ENCODE measurements at places on chromosomes 1 and 21.

DNA sequence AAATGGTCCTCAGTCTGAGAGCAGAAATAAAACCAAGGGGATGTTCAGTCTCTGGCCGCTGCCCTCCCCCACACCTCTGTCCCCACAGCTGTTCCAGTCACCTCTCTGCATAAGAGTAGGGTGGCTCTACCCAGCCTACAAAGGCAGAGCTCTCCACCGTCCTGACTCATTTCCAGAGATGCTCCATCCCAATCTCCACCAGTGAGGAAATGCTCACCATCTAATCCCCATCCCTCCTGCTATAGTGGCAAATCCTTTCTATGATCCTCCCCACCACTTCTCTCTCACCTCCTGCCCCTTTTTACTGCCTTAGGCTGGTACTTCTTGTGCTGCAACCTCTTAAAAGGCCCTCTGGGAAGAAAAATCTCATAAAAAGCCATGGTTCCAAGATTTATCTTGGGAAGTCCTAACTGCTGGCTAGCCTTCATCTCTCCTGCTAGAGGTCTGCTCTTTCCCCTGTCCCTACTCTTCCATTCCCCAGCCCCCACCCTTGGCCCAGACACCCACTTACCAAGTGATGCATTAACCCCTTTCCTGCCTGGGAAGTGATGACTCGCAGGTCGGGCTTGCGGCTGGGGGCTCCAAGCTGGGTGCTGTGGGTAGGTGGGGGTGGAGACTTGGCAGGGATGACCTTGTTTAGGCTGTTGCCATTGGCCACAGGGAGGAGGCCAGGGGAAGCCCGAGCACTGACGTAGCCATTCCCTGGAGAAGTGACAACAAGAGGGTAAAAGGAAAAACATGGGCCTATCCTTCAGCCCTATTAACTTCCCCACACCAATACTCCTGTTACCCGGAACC lies 23.9 kb downstream of the MEF2D start:
- DNase-seq = no peak

DNA sequence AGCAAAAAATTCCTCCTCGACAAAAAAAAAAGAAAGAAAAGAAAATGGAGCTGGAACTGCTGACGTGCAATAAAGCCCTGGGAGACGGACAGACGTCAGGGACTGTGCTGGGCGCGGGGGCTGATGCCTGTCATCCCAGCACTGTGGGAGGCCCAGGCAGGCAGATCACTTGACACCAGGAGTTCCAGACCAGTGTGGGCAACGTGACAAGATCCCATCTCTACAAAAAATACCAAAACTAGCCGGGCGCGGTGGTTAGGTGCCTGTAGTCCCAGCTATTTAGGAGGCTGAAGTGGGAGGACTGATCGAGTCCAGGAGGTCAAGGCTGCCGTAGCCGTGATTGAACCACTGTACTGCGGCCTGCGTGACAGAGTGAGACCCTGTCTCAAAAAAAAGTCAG lies 3.6 kb upstream of the ANKRD65 start:
- DNase-seq = no peak

DNA sequence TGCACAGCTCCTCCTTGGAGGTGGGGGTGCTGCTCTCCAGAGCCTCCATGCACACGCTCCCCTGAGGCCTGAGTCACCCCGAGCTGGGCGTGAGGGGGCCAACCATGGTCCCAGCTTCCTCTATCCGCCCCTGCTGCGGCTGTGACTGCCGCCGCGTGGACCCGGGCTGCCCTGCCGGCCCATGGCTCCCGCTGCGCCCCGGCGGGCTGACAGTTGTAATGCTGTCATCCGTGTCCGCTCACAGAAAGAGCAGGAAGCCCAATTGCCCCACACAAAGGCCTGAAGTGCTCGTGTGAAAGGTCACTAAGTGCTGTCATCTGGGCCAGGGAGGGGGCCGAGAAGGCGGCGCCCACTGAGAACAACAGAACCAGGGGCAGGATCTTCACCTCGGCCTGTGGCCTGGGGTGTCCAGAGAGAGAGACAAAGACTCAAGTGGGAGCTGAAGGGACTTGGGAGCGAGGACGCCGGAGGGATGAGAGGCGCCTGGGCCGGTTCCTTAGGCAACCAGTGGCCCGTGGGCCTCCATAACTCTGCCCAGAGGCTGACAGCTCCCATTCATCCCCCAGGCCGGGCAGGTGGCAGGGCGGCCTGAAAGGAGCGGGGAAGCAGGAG lies 31.5 kb downstream of the OLIG1 start:
- no peak for DNase-seq

GRCh38 chr1:219381396-219381795 lies 207.7 kb downstream of the LYPLAL1 start:
- DNase-seq = no peak

DNA sequence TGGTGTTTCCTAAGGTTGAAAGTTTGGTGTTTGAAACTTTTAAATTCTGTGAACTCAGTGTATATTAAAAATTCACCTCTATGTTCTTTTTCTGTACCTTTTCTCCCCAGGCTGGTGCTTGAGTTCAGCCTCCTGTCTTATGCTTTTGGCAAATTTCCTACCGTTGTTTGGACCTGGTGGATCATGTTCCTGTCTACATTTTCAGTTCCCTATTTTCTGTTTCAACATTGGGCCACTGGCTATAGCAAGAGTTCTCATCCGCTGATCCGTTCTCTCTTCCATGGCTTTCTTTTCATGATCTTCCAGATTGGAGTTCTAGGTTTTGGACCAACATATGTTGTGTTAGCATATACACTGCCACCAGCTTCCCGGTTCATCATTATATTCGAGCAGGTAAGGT lies 24.9 kb upstream of the AXDND1 start:
- DNase-seq = no peak

- no peak for DNase-seq
These were observed 75.5 kb upstream of the ATP5PO start for GRCh38 chr21:33991133-33991532.

- peak; percentile 26 for DNase-seq
These were observed 49.8 kb upstream of the RCC1 start for GRCh38 chr1:28456078-28456477.

DNA sequence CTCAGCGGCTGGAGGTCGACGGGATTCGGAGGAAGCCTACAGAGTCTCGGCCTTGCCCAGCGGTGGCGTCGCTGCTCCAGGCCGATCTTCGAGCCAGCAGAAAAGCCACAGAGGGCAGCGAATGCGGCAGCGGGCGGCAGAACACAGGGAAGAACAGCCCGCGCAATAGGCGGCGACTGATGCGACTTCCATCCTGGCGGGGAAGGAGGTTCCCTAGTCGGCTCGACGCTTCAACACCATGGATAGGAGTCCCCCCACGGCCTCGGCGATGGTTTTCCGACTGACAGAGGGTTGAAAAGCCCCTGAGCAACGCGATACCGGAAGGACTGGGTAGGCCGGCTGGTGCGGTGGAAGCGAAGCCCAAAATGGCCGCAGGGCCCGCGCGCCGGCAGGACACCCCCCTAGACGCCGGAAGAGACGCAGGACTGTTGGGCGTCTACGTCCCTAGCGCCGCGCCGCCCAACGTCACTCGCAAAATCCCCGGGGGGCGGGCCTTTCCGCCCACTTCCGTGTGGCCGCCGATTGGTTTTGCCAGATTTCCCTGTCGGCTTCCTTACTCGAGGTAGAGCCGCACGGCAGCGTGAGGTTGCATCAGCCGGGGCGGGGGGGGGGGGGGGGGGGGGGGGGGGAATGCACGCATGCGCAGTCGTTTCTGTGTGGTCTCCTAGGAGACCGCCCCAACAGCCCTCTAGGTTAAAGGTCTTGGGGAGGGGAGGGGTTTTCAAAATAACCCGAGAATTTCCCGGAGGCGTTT lies at the start of gene PPP1R15B:
Gene PPP1R15B (minus strand): TSS at position 367 of the 754 bp plus-strand sequence. CDS start 406 bp downstream, outside the sequence.
- peak; percentile 97 for DNase-seq

DNA sequence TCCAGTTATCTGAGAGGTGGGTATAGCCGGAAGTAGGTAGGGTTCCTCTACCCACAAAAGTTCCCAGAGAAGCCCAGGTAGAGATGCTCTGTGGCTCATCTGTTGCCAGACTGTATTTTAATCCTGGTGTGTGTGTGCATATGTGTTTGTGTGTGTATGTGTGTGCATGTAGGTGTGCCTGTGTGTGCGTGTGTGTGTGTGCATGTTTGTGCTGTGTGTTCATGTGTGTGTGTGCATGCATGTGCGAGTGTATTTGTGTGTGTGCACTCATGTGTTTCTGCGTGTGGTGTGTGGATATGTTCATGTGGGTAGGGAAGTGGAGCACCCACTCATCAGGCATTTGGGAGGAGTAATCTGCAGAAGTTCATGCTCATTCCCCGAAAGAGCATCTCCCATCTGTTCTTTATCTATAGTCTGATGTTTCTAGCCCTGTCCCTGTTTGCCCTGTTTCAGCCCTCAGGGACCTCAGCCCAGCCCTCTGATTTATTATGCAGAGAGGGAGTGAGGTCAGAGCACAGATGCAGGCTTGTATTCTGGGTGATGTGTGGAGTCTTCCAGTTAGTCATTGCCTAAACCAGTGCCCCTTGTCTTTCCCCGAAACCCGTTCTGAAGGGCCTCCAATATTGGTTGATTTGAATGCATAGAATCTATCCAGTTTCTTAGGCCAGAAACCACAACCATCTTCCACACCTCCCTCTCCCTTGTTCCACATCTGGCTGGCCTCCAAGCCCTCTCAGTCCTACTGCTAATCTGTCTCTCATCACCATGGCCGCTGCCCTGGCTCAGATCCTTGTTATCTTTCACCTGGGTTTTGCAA lies 69.1 kb downstream of the DISC1 start:
- no peak for DNase-seq

DNA sequence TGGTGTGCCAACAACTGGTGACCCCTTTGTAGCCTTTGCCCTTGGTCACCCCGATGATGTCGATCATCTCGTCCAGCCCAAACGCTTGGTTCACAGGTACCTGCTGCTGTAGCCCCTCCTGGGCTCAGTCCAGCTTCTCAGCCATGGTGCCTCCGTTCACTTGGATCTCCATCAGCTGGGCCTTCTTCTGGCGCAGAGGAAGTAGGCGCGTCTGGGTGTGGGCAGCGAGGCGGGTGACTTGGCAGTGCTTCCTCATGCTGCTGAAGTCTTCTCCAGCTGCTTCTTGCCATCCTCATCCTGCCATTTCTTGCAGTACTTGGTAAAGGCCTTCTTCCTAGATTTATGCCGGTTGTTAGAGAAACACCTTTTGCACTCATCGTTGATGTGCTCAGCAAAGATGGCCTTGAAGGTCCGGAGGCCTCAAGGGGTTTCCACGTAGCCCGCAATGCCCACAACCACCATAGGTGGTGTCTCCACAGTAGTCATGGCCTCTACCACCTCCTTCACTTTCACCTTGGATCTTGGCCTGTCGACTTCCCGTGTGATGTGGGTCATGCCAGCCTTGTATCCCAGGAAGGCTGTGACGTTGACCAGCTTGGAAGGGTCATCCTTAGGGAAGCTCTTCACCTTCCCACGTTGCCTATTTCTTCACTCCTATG lies 13.0 kb downstream of the DOP1B start:
- peak; percentile 29 for DNase-seq

DNA sequence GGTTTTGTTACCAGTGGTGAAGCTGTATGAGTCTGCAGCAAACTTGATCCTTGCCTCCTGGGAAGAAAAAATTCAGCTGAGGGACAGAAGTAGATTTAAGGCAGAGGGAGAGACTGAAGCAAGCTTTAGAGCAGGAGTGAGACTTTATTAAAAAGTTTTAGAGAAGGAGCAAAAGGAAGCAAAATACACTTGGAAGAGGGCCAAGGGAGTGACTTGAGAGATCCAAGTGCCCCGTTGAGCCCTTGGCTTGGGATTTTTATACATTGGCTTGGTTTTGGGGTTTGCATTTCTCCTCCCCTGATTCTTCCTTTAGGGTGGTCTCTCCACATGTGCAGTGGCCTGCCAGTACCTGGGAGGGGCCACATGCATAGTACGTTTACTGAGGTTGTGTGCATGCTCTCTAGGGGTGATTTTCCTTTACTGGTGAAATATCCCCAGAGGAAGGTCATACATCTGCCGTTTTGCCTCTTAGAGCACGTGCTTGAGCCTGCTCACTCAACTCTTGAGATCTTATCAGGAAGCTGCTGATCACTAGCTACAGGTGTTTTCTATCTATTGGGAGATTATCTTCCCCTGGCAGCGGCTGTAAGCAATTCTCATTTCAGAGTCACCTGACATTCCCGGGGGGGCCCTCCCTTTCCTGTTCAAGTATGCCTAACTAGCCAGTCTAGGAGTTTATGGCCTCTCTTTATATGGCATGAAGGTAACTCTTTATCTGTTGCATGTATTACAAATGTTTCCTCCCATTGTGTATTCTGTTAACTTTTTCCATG lies 20.3 kb downstream of the FASLG start:
- no peak for DNase-seq

GRCh38 chr1:29624320-29625083 lies 388.2 kb downstream of the PTPRU start:
- DNase-seq = no peak

DNA sequence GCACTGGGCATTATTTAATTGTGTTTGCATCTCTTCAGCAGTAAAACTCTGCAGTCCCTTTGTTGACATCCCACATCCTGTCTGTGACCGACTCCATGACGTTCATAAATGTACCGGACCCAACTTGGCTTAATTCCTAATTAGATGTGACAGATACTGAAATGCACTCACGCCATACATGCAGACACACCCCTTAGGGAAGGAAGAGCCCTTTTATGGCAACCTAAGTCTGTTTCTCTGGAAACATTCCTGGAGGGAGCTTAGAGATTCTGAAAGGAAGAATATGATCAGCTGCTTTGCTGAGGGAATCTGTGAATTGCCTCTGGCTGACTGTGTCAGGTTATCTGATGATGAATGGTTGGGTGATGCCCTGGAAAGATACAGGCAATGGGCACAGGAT lies 33.4 kb downstream of the ADAMTS5 start:
- DNase-seq = no peak

GRCh38 chr1:203122159-203122558 lies 5.4 kb upstream of the ADORA1 start:
- no peak for DNase-seq

DNA sequence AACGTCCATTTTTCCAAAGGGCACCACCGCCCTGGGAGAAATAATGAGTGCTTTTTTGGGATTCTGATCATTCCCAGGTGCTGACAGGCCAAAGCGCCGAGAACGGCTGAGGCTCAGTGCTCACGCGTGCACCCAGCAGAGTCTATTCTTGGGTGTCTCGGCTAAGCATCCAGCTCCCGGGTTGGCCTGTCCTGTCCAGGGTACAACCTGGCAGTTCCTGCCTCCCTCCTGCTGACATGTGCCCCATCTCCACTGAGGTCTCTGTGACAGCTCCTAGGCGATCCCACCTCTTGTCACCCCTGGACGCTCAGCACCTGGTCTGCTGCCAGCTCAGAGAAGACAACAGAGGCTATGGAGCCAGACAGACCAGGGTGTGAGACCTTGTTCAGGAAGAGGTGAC lies 684.5 kb downstream of the PTPRU start:
- no peak for DNase-seq

- no peak for DNase-seq
These were observed 20.6 kb downstream of the ADORA1 start for GRCh38 chr1:203148127-203148526.

- no peak for DNase-seq
These were observed 34.4 kb downstream of the SLC9C2 start for GRCh38 chr1:173568483-173568882.

All from activated naive CD4-positive, alpha-beta T cell treated with anti-CD3 and anti-CD28 coated beads, Interleukin-2, amount 10 ng/mL, durations not matched to agents 7 days and 5 days (primary cell).